ENCODE measurements at places on chromosomes 12 and 14. TPM values are rescaled to one million over a fixed set of nuclear protein-coding genes. Genes with fewer than 3 reads are reported as not detected.

Gene DNAL1
- total RNA-seq = 5.4 TPM

Gene CMTM5
- not detected for total RNA-seq

Gene CAPZA3
- total RNA-seq = not detected

Gene JPH4
- total RNA-seq = 2.7 TPM

Gene KRT2
- not detected for total RNA-seq

Gene RNU4-1
- under 0.01 TPM for total RNA-seq

Gene TEX22
- 0.52 TPM for total RNA-seq

Gene KRT85
- not detected for total RNA-seq

Gene RESF1
- total RNA-seq = 63.8 TPM

Gene PLBD1
- 20.8 TPM for total RNA-seq

Gene FAM181A
- not detected for total RNA-seq

- H3K36me3 ChIP-seq = no peaks in the 10 kb centered on the region
- H3K4me1 ChIP-seq = no peaks in the 10 kb centered on the region
- H3K27ac ChIP-seq = no peak overlapping the region
- no peak for DNase-seq
- no peak overlapping the region for H3K4me3 ChIP-seq
Measured at GRCh38 chr14:79916892-79917291, 294.4 kb downstream of the DIO2 start.

DNA sequence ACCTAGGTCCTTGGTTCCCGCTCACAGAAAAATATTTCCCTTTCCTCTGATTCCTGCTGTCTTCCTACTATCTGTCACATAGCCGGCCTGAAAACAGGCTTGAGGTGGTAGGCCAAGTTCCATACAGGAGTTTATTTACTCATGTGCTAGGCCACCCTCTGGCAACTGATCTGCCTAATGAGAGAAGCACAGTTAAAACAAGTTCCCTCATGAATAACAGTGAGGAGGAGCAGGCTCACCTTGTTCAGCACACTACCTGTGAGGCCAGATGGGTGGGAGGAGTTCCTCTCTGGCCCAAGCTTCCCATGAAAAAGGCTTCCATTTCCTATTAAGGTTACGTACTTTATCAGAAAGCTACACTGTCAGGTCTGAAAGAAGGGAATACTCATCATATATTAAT is 206.0 kb downstream of the MYRFL start:
- no peak overlapping the region for H3K27ac ChIP-seq
- H3K4me1 ChIP-seq = no peaks in the 10 kb centered on the region
- no peaks in the 10 kb centered on the region for H3K36me3 ChIP-seq
- no peaks in the 10 kb centered on the region for H3K27me3 ChIP-seq
- DNase-seq = no peak

- no peaks in the 10 kb centered on the region for H3K4me1 ChIP-seq
- H3K27ac ChIP-seq = no peak overlapping the region
- H3K27me3 ChIP-seq = no peaks in the 10 kb centered on the region
- no peaks in the 10 kb centered on the region for H3K36me3 ChIP-seq
- no peak overlapping the region for H3K4me3 ChIP-seq
Measured at GRCh38 chr14:51921026-51921425, 60.6 kb downstream of the GNG2 start.

DNA sequence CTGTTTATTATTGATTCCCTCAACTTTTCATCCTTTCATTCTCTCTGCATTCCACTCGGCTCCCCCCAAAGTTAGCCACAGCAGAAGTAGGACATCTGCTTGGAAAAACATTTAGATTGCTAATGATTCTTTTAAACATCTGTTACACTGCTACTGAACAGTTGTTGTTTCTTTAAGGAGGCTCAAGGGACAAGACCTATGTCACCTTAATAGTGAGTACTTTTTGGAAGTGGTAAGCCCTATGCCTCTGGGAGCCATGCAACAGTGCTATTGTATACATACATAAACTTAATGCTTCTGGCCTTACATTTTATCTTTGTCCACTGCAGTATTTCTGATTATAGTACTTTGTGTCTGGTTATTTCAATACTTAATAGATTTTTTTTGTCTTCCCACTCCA is 628.2 kb upstream of the FOXG1 start:
- H3K27ac ChIP-seq = no peak overlapping the region
- no peak for DNase-seq
- H3K4me3 ChIP-seq = no peak overlapping the region
- no peaks in the 10 kb centered on the region for H3K4me1 ChIP-seq
- no peaks in the 10 kb centered on the region for H3K27me3 ChIP-seq

- H3K27ac ChIP-seq = no peak overlapping the region
- H3K36me3 ChIP-seq = no peaks in the 10 kb centered on the region
- DNase-seq = no peak
Measured at GRCh38 chr14:22506778-22507351, 82.2 kb downstream of the DAD1 start.

DNA sequence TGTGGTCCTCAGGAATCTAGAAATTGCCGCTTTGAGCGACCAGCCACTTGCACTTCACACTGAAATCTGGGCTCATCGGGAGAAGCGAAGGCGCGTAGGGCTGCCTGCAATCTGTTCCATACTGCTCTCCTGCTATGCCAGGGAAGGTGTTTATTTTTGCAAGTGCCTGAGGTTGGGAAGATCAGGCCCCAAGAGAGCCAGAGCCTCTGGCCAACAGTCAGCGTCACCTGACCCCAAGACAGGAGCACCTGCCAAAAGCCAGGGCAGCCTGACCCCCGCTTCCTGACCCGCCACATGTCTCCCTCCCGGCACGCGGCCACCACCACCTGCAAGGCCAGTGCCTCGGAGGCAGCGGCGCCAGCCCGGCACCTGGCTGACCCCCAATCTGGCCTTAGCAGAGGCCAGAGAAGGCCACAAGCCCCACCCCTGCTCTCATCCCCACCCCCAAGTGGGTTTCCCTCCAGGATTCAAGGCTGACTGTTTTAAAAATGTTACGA is 94.4 kb downstream of the CHGA start:
- H3K4me1 ChIP-seq = peaks cover 35% of the 10 kb centered on the region
- H3K27ac ChIP-seq = no peak overlapping the region
- no peak for DNase-seq
- H3K4me3 ChIP-seq = no peak overlapping the region
- H3K36me3 ChIP-seq = no peaks in the 10 kb centered on the region
- H3K27me3 ChIP-seq = no peaks in the 10 kb centered on the region

- no peaks in the 10 kb centered on the region for H3K4me1 ChIP-seq
- DNase-seq = no peak
- no peaks in the 10 kb centered on the region for H3K36me3 ChIP-seq
- no peak overlapping the region for H3K4me3 ChIP-seq
- H3K27me3 ChIP-seq = peaks cover 45% of the 10 kb centered on the region
- no peak overlapping the region for H3K27ac ChIP-seq
Measured at GRCh38 chr14:70180718-70181117, 8.0 kb downstream of the SLC8A3 start.

DNA sequence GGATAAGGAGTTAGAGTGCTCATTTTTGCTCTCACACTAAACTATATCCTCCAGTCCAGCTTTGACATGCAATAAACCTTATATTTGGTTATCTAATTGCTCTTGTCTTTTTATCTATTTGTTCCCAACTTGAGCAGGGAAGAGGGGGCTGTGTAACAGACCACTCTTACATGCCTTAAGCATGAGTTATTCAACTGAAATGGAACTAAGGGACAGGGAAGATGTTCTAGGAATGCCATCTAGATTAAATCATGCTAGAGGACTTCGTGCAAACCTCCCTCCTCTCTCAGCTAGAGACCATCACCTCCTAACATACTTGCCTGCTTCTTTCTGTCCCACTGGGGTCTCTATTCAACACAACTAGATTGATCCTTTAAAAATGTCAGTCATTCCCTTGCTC is 20.6 kb downstream of the SPX start:
- no peaks in the 10 kb centered on the region for H3K27me3 ChIP-seq
- no peak overlapping the region for H3K4me3 ChIP-seq

GRCh38 chr14:30251557-30252100 is 307.3 kb upstream of the G2E3 start:
- no peak overlapping the region for H3K27ac ChIP-seq
- H3K4me3 ChIP-seq = no peak overlapping the region
- H3K36me3 ChIP-seq = no peaks in the 10 kb centered on the region
- H3K27me3 ChIP-seq = no peaks in the 10 kb centered on the region

- no peaks in the 10 kb centered on the region for H3K4me1 ChIP-seq
- peak; percentile 50 for DNase-seq
- no peaks in the 10 kb centered on the region for H3K36me3 ChIP-seq
- no peak overlapping the region for H3K4me3 ChIP-seq
Measured at GRCh38 chr12:125402874-125403789, 337.9 kb downstream of the AACS start.

DNA sequence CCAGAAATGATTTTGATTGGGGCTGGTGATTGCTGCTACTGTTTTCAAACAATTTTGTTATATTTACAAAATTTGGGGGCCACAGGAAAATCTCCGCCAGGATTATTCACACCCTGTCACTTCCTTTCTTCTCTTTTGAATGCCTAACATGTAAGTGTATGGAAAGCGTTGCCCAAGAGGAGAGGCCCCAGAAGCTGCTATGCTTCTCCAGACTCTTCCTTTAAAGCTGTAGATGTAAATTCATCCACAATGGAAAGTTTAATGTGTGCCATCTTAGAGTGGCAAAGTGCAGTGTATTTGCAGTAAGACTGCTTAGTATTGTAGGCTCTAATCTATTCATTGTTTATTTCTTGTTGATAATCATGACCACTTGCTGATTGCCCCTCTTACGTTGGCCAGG is 136.7 kb upstream of the LRIG3 start:
- no peaks in the 10 kb centered on the region for H3K27me3 ChIP-seq
- no peak for DNase-seq
- no peaks in the 10 kb centered on the region for H3K36me3 ChIP-seq
- H3K4me3 ChIP-seq = no peak overlapping the region

GRCh38 chr12:120710031-120710804 is at the start of gene UNC119B:
Gene UNC119B (plus strand): TSS chr12:120710458. CDS start chr12:120710475, 17 bp downstream.
- peak; percentile 86 for DNase-seq
- peak within 1 kb of the TSS; percentile 100 for H3K4me3 ChIP-seq
- H3K36me3 ChIP-seq = no peaks in the 10 kb centered on the region
- no peaks in the 10 kb centered on the region for H3K27me3 ChIP-seq
- H3K4me1 ChIP-seq = peaks cover 27% of the 10 kb centered on the region

- H3K4me1 ChIP-seq = no peaks in the 10 kb centered on the region
- H3K27ac ChIP-seq = no peak overlapping the region
- no peak overlapping the region for H3K4me3 ChIP-seq
- H3K27me3 ChIP-seq = no peaks in the 10 kb centered on the region
- DNase-seq = no peak
Measured at GRCh38 chr12:83224012-83224411, 537.3 kb downstream of the TMTC2 start.

DNA sequence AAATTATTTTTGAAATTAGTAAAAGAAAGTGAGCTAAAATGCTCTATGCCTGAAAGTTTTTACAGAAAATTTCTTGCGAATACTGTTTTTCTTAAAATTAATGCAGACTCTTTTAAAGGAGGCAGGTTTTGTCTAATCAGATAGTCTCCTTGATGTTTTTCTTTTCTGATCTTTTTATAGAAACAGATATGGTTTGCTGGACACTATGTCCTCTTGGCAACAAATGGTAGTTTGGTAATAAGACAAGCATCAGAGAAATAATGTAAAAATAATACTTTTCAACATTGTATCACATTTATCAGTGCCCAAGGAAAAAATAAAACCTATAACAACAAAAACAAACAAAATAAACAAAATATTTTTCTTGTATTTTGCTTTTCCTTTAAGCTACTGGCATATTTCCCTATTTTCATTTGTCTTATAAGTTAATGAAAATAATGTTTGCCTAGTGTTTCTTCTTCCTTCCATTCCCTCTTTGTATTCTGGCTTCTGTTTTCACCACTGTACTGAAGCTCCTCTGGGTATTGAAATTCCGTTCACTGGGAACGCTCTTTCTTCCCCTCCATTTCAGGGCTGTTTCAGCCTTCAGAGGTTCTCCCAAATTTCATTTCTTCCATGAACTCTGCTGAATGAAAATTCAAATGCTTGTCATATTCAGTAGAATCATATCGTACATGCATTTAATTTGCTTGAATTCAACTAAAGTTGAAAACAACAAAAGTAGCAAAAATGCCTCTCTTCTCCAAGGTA is 115.3 kb downstream of the TRMT5 start:
- no peaks in the 10 kb centered on the region for H3K27me3 ChIP-seq
- no peaks in the 10 kb centered on the region for H3K36me3 ChIP-seq
- H3K4me1 ChIP-seq = peaks cover 18% of the 10 kb centered on the region
- no peak for DNase-seq

DNA sequence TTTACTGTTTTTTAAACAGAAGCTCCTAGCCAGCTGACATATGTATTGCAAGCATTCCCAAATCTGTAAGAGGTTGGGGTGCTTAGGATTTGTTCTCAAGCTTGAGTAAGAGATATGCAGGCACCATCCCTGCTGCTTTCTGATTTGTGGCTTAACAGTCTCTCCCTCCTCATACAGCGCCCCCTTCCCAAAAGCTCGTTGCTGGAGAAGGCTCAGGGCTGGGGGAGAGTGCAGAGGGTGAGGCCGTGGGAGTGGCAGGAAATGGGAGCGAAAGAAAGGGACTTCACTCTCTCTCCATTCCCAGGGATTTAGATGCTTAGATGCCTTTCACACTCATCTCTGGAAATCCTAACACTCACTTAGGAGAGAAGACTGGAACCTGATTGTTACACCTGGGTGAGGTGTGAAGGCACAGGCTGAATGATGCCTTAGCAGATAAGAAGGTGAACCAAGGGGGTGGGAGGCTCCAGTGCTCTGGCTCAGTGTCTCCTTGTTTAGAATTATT is 172.0 kb downstream of the C12orf75 start:
- H3K36me3 ChIP-seq = no peaks in the 10 kb centered on the region
- no peak overlapping the region for H3K4me3 ChIP-seq
- no peaks in the 10 kb centered on the region for H3K4me1 ChIP-seq
- no peak overlapping the region for H3K27ac ChIP-seq
- no peak for DNase-seq
- H3K27me3 ChIP-seq = no peaks in the 10 kb centered on the region

GRCh38 chr14:52012635-52013034 is 23.3 kb downstream of the RTRAF start:
- H3K27me3 ChIP-seq = no peaks in the 10 kb centered on the region
- no peak overlapping the region for H3K4me3 ChIP-seq
- no peaks in the 10 kb centered on the region for H3K4me1 ChIP-seq
- no peaks in the 10 kb centered on the region for H3K36me3 ChIP-seq
- no peak for DNase-seq

DNA sequence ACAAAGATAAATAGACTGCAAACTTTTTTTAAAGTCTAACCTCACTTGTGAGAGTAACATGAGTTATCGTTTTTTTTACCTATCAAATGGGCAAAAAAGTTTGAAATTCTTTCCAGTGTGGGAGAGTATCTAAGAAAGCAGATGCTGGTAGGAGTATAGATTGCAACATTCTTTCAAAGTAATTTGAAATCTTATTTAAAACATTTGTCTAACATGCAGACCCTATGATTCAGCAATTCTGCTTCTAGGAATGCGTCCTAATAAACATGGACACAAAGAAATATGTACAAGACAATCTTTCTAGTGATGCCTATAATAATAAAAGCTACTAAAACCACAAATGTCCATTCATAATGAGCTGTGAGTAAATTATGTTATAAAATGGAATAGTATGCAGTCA is 110.4 kb upstream of the TMCC3 start:
- DNase-seq = no peak
- H3K27ac ChIP-seq = no peak overlapping the region
- H3K27me3 ChIP-seq = no peaks in the 10 kb centered on the region
- H3K36me3 ChIP-seq = no peaks in the 10 kb centered on the region
- no peak overlapping the region for H3K4me3 ChIP-seq

All from hepatocyte (in vitro differentiated cells).